ENCODE measurements at places on chromosomes 3 and 15.
A peak's percentile ranks its signal among the peaks of the same experiment; 100 is the strongest.

GRCh38 chr3:62597491-62597890 lies 224.1 kb upstream of the FEZF2 start:
- DNase-seq, result no peak

- DNase-seq, result no peak
These were observed 236.6 kb downstream of the SV2B start for GRCh38 chr15:91336687-91337086.

- no peak for DNase-seq
These were observed 18.8 kb downstream of the TRIM71 start for GRCh38 chr3:32836601-32837000.

- DNase-seq, result peak; percentile 60
These were observed 53.1 kb downstream of the SLC4A7 start for GRCh38 chr3:27431116-27431515.

GRCh38 chr3:195221015-195221853 lies 49.7 kb downstream of the XXYLT1 start:
- DNase-seq, result no peak

- peak; percentile 15 for DNase-seq
These were observed 5.3 kb downstream of the ACVR2B start for GRCh38 chr3:38458796-38459498.

DNA sequence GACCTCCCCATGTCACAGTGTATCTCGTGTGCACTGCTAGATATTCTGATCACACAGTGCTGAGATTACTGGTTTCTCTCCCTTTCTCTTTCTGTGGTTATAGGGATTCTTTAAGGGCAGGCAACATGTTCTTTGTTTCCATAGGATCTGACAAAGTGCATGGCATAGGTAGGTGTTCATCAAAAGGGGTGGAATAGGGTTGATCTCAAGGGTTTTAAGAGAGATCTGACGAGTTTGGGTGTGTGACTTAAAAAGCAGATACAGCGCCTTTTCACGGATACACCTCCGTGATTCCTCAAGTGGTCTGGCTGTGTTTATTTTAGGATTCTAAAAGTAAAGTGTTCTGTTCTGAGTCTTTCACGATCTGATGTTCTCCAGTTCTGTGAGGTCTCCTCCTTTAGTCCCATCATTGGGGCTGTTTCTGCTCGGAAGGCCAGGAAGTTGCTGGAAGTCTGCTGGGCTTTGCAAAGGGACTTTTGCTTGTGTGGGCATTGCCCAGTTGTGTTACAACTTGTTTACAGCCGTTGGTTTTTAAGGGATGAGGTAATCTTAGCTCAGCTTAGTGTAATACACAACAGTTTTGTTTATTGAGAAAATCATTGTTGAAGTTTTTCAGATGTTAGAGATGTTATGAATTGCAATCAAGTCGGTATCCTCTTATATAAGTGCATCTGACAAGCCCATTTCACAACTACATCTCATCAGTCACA lies 34.8 kb downstream of the IGF1R start:
- no peak for DNase-seq

- DNase-seq, result no peak
These were observed 30.1 kb downstream of the PXYLP1 start for GRCh38 chr3:141261472-141262307.

GRCh38 chr3:5186089-5186857 lies 1.2 kb upstream of the EDEM1 start:
- no peak for DNase-seq

- no peak for DNase-seq
These were observed 209.9 kb downstream of the ITPR1 start for GRCh38 chr3:4703054-4703480.

GRCh38 chr3:44048196-44048924 lies 193.3 kb upstream of the TOPAZ1 start:
- no peak for DNase-seq

DNA sequence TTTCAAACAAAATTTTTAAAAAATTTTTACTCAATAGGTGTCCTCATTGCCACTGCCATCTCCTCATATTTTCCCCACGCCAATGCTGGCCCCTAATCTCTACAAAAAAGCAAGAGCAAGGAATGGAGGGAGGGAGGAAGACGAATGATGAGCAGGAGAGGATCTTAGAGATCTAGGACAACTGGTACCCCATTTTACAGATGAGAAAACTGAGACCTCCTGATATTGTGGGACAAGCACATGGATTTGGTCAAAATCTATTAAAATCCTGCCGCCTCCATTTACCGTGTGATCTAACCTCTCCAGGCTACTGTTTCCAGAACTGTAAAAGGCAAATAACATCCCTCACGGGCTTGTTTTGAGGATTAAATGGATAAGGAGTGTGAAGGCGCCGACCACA lies 4.6 kb downstream of the HEG1 start:
- DNase-seq, result no peak

GRCh38 chr15:50344006-50344464 lies 11.0 kb downstream of the GABPB1 start:
- no peak for DNase-seq

- DNase-seq, result no peak
These were observed 8.3 kb upstream of the TOPBP1 start for GRCh38 chr3:133669949-133670524.

GRCh38 chr3:37136067-37136466 lies 38.3 kb downstream of the LRRFIP2 start:
- no peak for DNase-seq

- DNase-seq, result no peak
These were observed 124.8 kb downstream of the MYLK start for GRCh38 chr3:123759311-123759710.

- DNase-seq, result no peak
These were observed 289.1 kb upstream of the AZI2 start for GRCh38 chr3:28637742-28638141.

DNA sequence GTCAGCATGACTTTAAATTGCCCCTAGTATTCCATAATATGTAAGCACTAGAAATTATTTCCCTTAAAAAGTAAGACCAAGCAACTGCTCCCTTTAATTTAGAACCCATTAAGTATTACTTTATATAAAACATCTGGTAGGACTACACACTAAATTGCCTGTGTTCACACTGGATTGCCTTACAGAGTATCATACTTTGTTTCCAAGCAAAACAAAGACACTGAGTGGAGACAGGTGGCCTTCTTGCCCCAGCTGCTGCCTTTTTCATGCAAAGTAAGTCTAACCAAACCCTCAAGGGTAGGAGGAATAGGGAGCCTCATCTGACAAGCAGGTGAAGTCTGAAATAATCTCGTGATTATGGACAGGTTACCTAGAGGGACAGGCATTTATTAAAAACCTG lies 87.3 kb downstream of the PEX5L start:
- no peak for DNase-seq

DNA sequence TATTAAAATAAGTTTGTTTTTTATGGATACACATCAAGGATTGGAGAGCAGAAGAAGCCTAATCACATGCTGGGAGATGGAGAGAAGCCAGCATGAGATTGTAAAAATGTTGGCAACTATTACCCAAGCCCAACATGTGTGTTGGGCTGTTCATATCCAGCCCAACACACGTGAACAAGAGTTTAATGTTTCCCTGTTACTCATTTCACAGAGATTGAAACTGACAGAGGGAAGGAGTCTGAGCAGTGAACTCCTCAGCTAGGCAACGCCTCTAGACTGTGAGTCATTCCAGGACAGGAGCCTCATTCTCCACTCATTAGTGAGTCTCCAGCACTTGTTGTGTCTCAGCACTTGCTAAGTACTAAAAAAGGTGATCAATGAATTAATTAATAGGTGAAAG lies 43.2 kb upstream of the CMSS1 start:
- peak; percentile 16 for DNase-seq

DNA sequence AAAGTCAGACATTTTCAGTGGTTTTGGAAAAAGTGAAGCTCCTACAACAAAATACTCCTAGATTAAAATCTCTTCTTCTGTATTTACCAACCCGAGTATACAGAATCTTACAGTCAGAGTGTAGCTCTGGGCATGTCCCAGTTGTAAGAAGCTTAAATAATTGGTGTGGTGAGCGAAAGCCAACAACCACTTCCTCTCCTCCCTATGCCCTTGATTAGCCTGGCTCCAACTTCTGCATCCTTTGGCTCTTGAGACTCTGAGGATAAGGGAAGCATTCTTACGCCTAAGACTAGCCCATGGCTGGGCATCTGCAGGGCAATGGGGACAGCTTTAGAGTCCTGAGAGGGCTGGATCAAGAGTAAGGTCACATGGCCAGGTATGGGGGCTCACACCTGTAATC lies 25.5 kb downstream of the RFT1 start:
- DNase-seq, result no peak

- no peak for DNase-seq
These were observed 18.3 kb upstream of the PKM start for GRCh38 chr15:72249142-72249810.

DNA sequence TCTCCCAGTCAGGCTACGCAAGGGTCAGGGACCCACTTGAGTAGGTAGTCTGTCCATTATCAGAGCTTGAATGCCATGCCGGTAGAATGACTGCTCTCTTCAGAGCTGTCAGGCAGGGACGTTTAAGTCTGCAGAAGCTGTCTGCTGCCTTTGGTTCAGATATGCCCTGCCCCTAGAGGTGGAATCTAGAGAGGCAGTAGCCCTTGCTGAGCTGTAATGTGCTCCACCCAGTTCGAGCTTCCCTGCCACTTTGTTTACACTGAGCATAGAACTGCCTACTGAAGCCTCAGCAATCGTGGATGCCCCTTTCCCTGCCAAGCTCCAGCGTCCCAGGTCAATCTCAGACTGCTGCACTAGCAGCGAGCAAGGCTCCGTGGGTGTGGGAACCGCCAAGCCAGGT lies 57.5 kb upstream of the SETMAR start:
- DNase-seq, result no peak

- no peak for DNase-seq
These were observed 204.5 kb upstream of the CMC1 start for GRCh38 chr3:28036599-28037575.

DNA sequence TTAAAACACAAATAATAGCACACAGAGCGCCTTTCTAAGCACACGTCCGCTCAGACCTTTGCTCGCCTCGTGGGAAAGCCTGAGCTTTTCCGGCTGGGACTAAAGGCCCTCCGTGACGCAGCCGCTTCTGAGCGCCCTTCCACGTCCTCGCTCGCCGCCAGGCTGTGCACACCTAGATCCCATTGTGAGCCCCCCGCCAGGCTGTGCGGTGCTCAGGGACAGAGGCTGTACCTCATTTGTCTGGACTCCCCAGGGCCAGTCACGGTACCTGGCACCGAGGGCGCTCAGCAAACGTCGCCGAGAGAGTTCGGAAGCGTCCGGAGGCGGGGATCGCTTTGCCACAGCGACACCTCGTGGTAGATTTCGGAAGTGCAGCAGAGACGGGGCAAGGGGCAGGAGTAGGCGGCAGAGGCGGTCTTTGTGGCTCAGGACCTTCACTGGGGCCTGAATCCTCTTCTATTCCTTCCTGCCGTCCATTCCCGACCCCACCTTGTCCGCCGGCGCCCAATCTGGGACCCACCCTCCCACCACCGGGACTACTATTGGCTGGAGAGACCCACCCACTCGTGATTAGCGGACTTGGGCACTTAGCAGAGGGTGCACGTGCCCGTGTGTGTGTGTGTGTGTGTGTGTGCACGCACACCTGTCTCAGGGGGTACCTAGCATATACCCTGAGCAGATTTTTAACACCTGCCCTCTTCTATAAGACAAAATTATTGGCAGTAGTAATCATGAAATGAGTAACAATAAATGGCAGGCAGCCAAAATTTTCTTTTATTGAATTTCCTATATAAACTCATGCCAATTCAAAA lies 65.6 kb downstream of the RHCG start:
- DNase-seq, result peak; percentile 67

DNA sequence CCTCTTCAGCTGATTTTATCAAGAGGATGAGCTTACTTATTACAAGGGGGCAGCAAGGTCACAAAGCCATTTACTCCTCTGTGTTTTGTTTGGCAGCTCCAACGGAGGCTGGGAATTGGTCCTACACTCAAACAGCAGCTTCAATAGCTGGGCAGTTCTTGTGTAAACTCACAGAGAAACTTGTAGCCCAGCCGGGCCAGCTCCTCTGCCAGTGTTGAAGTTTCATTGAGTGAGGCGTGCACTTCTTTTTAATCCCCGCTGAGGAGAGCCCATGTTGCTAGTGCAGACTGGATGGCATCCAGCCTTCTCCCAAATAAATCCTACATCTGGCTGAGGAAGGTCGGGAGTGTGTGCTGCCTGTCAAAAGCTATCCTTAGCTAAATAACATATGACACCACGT lies 59.5 kb downstream of the BFSP2 start:
- DNase-seq, result no peak

GRCh38 chr3:151124476-151124875 lies 39.0 kb downstream of the MED12L start:
- no peak for DNase-seq

GRCh38 chr3:122004991-122005565 lies 17.0 kb downstream of the ILDR1 start:
- no peak for DNase-seq

- no peak for DNase-seq
These were observed 622.1 kb upstream of the LMCD1 start for GRCh38 chr3:7879572-7879971.

DNA sequence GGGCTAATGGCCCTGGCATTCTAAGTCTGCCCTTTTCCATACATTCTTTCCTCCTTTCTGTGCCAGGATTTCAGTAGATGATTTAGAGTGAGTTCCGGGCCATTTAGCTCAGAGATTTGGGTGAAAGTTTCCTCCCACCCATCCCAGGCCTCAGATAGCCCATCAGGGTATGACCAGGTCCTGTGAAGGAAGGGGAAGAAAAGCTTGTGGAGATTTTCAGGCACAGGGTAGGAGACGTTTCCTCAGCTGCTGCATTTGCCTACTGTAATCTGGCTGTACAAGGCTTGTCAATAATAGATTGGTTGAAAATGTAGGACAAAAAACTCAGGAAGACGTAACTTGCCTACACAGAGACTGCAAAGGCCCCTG lies 63.2 kb upstream of the BCL6 start:
- DNase-seq, result peak; percentile 60

- no peak for DNase-seq
These were observed 390 bp upstream of the AP2M1 start for GRCh38 chr3:184174284-184174645.

DNA sequence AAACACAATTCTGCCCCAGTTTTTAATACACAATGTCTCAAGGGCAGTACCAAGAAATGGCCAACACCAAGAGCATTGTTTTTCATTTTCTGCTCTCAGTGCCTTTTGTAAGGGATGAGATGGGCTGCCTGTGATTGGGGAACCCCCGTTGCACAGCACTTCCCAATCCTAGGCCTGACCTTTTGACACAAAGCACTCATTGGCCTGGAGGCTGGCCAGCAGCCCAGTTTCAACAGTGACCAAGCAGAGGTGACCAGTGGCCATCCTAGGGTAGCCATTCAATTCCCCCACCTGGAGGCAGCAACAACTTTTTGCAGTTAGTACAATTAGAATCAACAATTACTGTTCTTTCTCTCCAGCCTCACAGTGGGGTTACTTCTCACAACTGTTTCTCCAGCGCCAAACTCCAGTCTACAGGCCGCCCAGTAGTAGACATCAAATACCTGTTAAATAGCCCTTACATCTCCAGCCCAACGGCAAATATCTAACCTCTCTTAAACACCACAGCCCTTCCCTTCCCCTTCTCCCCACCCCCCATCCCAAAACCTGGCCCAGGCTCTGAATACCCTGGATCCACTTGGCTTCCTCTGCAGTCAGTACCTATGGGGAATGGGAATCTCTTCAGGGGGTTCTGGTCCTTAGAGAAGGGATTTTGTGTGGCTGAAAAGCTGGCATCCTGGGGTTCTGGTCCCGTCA lies 8.9 kb upstream of the LRRC2 start:
- no peak for DNase-seq
